HTR-8/SVneo (cell line): ENCODE measurements at places on chromosomes 1 and 21.

- no peak for DNase-seq
These were observed 3.0 kb upstream of the DPYD start for GRCh38 chr1:97923811-97924210.

GRCh38 chr1:188817814-188818213, 1659.8 kb downstream of the BRINP3 start:
- no peak for DNase-seq

- no peak for DNase-seq
These were observed 48.9 kb upstream of the GORAB start for GRCh38 chr1:170483051-170483450.

- DNase-seq: no peak
These were observed 162.5 kb downstream of the APP start for GRCh38 chr21:26007951-26008498.

DNA sequence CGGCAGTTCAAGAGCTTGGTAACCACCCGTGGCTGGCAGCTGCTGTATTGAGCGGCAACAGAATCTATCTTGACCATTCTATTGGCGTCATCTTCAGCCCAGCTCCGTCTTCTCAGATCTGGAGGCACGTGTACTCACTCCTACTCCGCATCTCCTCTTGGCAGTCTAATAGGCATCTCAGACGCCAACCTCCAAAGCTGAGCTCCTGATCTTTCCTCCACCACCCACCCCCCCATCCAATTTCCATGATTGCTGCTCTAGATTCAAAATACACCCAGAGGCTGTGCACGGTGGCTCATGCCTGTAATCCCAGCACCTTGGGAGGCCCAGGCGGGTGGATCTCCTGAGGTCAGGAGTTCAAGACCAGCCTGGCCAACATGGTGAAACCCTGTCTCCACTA, 84.6 kb upstream of the CASZ1 start:
- DNase-seq: no peak

GRCh38 chr1:190832511-190832910, 354.8 kb upstream of the BRINP3 start:
- DNase-seq: no peak

- DNase-seq: peak; percentile 5
These were observed 14.3 kb upstream of the LPAR3 start for GRCh38 chr1:84907095-84907827.

GRCh38 chr21:33642896-33643657, 776 bp downstream of the ITSN1 start:
- DNase-seq: no peak
